ENCODE measurements at places on chromosomes 1 and 21.

GRCh38 chr1:200291106-200291505 lies 118.7 kb downstream of the ZNF281 start:
- peak; percentile 42 for DNase-seq

GRCh38 chr1:1275836-1276235 lies 2.2 kb upstream of the UBE2J2 start:
- no peak for DNase-seq

DNA sequence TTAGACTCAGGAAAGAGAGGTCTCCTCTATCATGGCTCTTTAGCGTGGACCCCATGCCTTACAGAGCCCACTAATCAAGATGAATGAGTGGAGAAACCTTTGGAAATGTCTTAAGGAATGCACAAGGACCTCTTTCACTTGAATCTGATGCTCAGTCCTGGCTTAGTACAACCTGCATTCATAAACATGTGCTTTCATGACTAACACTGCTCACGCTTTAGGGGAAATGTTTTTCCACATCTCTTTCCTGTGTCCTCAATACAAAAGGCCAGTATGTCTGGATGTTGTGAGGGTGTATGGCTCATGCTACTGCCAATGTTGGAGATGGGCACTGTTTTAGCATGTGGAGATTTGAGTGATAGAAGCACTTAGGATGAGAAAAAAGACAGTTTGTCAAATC lies 14.2 kb upstream of the GNG12 start:
- no peak for DNase-seq

DNA sequence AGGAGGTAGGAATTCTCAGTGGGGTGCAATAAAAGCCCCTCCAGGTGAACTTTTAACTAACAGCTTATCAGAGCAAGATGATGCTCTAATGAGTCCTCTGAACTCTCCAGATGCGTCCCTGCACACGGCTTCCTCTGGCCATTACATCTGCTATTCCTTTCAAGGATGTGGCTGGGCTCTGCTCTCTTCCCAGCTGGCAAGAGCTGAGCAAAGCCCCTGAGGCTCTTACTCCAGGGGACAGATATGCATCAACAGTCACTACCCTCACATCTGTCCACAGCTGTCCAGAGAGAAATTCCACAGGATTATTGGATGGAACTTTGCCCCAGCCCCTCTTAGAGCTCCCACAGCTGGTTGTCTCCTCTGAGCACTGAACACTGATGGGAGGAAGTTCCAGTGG lies 267.8 kb downstream of the C1orf94 start:
- DNase-seq: no peak

Measured in fibroblast of skin of right quadriceps (primary cell).